Stimulated activated CD4-positive, alpha-beta T cell treated with anti-CD3 and anti-CD28 coated beads, Interleukin-12 subunit alpha, Interleukin-12 subunit beta, amount 100 ng/mL, for 24 hours (primary cell): ENCODE measurements at places on chromosomes 4 and X.

- no peak for DNase-seq
These were observed 313.4 kb upstream of the SLC7A11 start for GRCh38 chr4:138555584-138555983.

DNA sequence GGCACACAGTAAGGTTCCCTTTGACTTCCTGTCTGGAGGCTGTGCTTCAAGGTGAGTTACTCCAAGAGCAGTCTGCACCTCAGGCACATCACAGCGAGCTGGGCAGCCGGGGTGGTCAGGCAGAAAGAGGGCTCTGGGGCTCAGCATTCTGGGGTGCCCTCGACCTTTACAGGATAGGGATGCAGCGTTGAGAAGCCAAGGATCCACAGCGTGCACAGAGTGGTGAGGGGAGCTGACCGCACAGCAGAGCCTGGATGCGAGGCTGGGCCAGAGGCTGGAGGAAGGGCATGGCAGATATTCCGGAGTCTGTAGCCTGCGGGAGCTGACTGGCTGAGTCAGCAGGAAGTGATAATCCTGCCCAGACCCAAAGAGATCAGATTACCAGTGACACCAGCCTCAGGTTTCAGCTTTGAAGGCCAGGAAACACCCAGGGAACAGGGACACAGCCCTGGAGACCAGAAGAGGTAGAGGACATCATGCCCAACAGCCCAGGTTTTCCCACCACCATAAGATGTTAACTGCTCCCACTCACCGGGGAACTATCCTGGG, 38.4 kb upstream of the PDLIM3 start:
- DNase-seq, result no peak

- no peak for DNase-seq
These were observed 374.3 kb downstream of the AFF2 start for GRCh38 chrX:148874636-148875246.

DNA sequence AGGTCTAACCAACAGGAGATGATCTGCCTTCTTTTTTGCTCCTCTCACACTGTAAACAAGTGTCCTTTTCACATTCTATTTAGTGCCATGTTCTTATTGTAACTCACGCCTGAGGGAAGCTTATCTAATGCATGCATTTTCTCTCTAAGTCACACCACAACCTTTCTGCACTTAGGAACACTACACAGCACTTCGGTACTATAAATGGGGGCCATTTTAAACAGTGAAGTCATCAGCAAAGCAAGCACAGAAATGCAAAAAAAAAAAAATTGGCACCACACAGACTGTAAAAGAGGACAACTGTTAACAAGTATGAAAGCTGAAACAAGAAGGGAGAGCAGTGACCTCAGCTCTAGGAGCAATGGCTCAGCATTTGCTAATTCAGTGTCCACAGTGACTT, 45.2 kb downstream of the PRSS12 start:
- DNase-seq, result no peak

- DNase-seq, result no peak
These were observed 59.0 kb downstream of the WWC2 start for GRCh38 chr4:183158062-183158461.

DNA sequence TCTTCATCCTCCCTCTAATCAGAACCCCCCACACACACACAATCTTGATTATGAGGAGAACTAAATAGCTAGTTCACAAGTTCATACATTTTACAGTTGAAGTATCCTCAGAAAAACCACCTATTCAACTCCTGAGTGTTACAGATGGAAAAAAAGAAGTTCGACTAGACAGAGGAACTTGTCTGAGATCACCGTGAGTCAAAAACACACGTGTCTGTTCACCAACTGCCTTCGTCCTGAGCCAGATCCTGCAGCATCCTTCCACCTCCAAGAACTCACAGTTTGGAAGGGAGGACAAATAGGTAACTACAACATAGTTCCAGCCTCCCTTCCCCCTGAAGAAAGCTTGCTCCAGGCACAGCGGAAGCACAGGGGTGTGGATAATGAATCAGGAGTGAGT, 19.0 kb upstream of the IRAK1 start:
- DNase-seq, result no peak

GRCh38 chrX:15343075-15343476, 7.8 kb upstream of the PIGA start:
- DNase-seq, result no peak

- no peak for DNase-seq
These were observed 167.8 kb downstream of the GASK1B start for GRCh38 chr4:158005021-158005420.

DNA sequence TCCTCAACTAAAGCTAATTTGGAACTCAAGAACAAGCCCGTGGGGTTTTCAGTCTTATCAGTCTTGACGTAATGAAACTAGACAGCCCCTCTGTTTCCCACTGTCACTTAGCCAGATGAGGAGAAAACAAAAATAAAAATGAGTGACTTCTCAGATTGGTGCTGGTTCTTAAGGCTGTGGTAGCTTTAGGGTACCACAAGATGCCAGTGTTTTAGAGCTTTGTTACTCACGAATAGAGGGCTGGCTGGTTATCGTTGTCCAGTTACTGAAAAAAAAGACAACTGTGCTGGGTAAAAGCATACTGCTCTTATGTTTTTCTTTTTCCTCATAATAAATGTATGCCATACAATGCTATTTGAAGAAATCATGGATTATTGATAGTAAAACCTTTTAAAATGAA, 796.7 kb downstream of the RAPGEF2 start:
- no peak for DNase-seq

- peak; percentile 12 for DNase-seq
These were observed 43.1 kb downstream of the SRPX2 start for GRCh38 chrX:100687128-100687527.

- no peak for DNase-seq
These were observed 18.4 kb downstream of the WDFY3 start for GRCh38 chr4:84948056-84948455.

GRCh38 chr4:115781528-115782146, 668.2 kb upstream of the NDST4 start:
- DNase-seq, result no peak

DNA sequence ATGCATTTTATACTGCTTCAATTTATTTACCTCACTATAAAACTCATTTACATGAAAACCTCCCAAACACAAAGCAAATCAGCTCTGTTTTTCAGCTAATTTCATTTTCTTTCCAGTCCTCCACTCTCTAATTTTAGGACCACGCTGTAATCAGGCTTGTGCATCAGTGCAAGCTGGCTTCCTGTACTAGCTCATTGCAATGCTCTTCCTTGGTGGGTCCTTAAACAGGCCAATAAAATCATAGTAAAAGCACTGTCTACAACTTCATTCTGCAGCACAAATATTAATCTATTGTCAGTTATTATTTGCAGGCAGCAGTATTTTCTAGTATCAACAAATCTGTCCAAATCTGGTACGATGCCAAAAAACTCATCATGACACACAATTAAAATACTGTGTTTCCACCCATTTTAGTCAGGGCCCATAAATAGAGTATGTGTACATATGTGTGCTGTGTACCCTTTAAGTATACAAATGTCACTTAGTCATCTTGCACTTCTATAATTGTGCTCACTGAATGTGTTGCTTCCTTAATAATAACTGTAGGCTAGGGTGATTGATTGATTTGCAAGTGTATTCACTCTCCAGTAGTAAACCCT, 178.2 kb upstream of the HCCS start:
- no peak for DNase-seq

GRCh38 chrX:149010853-149011224, 494.3 kb downstream of the IDS start:
- DNase-seq, result no peak

DNA sequence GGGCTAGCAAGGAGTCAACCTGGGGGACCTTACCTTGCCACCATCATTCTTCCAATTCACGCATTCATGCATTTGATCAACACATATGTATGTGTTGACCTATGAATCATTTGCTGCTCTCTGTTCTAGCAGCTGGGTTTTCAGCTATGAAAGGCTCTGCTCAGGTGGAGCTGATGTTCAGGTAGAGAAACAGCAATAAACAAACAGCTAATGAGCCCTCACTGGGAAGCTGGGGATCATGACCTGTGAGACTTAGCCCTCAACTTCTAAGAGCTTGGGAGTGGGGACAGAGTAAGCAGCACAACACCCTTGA, 1.6 kb upstream of the OTOP1 start:
- no peak for DNase-seq

GRCh38 chrX:111328858-111329257, 58.6 kb upstream of the CAPN6 start:
- DNase-seq, result no peak

DNA sequence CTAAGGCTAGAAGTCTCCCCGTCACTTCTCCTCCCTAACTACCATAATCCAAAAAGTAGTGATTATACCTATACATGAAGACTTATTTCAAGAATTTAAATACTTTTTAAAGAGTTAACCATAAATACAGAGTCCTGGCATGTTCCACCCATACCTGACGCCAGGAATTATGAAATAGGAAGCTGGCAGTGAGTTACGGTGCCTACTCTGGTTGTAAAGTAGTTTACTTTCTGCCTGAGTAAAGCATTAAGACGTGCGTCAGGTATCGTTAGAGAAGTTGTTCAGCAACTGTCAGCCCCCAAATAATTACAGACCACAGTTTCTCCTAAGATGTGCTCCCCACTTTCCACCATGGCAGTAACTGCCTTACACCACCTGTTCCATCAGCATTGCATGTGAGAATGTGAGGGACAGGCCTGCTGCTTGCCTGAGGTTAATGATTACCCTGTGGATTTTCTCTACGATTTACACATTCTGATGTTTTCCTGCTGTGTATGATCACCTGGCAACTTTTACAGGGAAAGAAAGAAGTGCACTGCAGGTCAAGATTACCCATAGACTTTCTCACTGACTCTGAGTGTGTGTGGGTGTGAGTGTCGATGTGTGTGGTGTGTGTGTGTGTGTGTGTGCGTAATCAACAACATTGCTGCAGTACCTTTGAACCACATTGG, 92.3 kb upstream of the SLC7A11 start:
- no peak for DNase-seq

DNA sequence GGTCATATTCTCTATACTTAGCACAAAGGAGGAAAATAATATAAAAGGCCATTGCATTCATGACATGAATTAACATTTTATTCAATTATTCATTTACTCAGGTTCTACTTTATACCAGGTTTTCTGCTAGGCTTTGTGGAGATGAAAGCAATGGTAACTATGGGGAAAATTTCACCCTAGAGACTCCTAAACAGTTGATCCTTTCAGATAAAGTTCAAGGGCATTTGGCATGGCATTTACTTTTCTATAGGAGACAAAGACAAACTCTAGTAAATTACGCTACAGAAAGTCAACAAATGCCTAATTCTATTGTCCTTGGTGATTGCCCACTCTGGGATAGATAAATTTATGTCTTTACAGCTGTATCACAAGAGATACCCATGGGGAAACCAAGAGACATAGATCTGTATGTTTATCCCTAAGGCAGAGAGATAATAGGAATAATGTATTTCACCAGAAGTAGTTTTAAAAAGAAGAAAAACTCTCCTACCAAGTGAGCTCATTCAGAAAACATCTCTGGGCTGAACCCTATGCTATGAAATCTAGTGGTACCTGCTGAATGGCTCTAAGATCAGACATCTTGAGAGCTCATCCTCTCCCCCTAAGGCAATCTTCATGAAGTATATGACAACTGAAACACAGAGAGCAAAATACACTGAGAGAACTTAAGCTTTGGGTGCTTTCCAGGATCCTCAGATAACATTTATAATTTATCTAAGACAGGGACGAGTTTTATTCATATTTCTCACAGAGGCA, 316.7 kb downstream of the ANTXR2 start:
- DNase-seq, result no peak

GRCh38 chr4:13143222-13144070, 340.7 kb downstream of the RAB28 start:
- no peak for DNase-seq

- no peak for DNase-seq
These were observed 9.2 kb upstream of the EOLA1 start for GRCh38 chrX:149531599-149531998.

GRCh38 chr4:165631208-165631894, 241.7 kb upstream of the TLL1 start:
- no peak for DNase-seq

DNA sequence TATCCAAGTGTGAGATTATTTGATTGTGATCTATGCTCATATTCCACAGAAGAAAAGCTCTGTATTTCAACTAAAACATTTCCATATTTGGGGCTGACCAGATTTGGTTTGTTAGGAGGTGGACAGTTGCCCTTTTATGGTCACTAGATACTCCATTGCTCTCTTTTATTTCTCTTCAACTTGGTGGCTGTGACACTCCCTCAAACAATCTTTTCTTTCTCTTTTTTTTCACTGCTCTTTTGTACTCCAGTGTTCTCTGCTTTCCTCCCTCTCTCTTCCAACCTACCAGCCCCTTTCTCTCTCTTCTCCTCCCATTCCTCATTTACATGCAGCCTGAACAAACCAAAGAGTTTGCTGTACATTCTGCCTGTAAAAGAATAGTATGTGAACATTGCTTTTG, 48.8 kb downstream of the RBPJ start:
- no peak for DNase-seq

GRCh38 chr4:152763796-152764195, 15.7 kb downstream of the TIGD4 start:
- no peak for DNase-seq

DNA sequence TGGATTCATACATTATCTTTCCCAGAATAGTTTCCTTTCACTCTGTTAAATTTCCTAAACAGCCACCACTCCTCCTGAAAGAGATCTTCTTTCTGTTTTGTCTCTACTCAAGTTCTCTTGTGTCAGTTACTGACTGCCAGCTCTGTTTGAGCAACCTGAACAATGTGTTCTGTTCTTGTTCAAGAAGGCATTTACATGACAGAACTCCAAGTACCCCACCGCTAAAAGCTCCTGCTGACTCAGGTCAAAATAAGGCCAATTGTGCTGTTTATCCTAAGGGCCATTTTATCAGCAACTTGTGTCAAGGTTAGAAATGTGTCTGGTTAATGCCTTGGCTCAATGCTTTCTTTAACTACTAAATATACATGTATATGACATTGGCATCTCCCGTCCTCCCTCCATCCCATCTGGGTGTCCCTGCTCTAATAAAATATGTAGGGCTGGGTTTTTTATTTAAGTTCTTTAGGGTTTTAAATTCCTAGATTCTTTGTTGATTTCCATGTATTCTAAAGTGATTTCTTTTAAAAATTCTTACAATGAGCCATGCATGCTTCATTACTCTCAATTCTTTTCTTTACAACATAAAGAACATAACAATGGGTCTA, 144.3 kb upstream of the PAQR3 start:
- no peak for DNase-seq

- DNase-seq, result no peak
These were observed 13.5 kb downstream of the KDM5C start for GRCh38 chrX:53211391-53211978.

DNA sequence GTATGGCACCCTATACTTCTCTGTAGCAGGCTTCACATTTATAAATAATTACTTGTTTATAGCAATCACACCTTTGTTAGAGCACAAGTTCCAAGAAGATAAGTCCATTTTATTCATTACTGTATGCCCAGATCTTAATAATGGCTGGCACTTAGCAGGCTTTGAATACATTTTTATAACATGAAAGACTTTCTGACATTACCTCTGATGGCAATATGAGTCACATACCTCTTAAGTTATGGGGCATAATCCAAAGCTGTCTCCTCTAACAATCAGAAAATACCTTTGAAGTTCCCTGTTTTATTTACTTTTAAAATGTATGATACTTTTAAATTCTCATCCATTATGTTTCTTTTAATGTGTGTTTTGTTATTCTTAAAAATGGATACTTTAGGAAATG, 12.2 kb downstream of the SCRG1 start:
- DNase-seq, result no peak
